ENCODE measurements at places on chromosomes 5 and 9.
A peak's percentile ranks its signal among the peaks of the same experiment; 100 is the strongest.

- DNase-seq = no peak
Observed at GRCh38 chr9:126343271-126343700, 16.7 kb downstream of the MVB12B start.

DNA sequence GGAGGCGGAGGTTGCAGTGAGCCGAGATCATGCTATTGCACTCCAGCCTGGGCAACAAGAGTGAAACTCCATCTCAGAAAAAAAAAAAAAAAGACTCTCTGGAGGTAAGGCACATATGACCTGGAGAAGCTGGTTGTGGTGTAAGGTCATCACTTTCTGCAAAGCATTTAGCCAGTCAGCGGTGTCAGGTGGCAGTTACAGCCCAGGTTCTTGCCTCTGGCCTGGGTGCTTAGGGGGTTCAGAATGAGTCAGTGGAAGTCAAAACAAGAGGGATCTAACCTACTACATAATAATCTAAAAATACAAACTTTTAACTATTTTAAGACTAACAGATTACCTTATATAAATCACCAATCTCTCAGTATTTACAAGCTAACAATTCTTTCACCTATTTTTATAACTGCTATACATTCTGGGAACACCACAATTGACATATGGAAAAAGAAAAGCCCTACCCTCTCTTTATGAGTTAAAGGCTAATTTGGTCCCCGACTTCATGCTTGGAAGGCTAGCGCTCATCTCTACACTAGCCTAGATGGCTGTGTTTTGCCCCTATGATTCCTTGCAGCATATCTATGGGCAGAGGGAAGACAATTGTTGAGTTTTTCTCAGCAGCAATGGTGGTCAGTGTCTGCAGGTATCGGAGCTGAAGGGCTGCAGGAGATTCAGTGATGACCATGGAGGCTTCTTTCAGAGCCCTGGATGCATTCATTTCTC, 29.2 kb downstream of the STOM start:
- DNase-seq = peak; percentile 46

GRCh38 chr9:131270171-131271015, 5.9 kb downstream of the FAM78A start:
- peak; percentile 73 for DNase-seq

GRCh38 chr5:96671441-96671840, 9.3 kb downstream of the CAST start:
- DNase-seq = no peak

GRCh38 chr5:3843706-3844105, 248.1 kb downstream of the IRX1 start:
- no peak for DNase-seq

- DNase-seq = no peak
Observed at GRCh38 chr5:1295650-1296037, 776 bp upstream of the TERT start.

DNA sequence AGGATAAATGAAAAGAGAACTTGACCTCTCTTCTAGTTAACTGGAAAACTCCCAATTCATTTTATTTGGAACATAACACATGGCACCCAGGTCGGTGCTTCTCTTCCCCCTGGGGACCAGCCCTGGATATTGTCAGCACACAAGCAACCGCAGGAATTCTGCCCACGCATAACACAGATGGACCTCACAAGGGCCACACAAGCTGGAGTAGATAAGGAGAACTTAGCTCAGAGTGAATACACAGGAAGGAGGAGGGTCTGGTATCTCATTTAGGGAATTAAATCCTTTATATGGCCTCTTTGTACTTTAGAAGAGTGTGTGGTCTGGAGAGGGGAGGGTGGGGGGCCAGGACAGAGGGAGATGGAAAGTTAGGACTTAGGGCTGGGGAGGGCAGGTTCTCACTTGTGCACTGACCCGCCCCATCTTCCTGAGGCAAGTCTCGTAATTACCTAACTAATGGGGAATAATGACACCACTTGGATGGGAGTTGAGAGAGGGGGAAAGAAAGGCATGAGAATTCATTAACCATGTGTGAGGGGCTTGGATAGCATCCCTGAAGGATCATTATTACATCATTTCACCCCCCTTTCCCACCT, 341.2 kb upstream of the WWC1 start:
- DNase-seq = no peak

DNA sequence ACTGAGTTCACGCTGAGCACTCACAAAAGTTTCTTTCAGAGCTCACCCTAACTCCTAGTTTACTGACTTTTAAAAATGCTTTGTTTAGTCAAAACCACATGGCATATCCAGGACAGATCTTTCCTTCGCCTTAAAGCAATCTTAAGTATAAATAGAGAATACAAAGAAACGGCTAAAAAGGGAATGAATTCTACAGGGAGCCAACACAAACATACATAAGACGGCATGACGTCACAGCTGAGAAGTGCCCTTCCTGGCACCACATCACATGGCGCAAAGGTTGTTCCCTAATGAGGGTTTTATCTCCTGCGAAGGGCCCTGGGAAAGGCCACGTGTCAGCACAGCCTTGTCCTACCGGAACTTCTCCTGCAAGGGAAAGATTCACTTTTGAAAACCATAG, 141.3 kb downstream of the IRX1 start:
- DNase-seq = no peak

DNA sequence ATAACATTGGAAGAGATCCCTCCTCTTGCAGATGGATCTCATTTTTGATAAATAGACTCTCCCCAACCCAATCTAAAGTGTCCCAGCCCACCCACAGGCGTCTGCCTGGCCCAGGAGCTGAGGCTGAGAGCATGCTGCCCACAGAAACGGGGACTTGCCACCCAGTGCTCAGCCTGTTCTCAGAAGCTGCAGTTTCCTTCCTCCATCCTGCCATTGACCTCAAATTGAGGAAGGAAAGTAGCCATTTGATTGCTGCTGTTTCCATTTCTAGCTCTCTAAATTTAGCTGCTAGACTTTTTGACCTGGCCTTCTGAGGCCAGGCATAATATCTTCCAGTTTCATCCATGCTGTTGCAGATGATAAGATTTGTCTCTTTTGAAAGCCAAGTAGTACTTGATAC, 31.1 kb upstream of the FRMD3 start:
- no peak for DNase-seq

- no peak for DNase-seq
Observed at GRCh38 chr9:90864779-90865178, 63.2 kb downstream of the SYK start.

DNA sequence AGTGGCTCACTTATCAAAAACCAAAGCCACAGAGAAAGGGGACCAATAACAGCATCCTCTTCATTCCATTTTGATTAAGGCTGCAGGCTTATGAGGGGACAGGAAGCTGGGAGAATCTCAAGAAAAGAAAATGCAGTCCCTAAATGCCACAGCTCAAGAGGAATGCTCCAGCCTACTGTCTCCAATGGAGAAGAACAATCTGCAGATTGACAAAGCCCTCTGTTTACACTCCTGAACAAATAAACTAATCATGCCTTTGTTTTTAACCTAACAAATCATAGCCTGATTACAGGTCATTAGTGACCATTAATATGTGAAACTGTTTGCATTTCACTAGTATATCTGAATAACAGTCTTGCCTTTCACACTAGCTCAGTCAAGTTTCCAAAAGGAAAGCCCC, 26.5 kb downstream of the PPP2R2B start:
- DNase-seq = no peak

GRCh38 chr9:120402741-120403542, 177.0 kb downstream of the CDK5RAP2 start:
- DNase-seq = peak; percentile 46

Measured in activated CD4-positive, alpha-beta T cell treated with anti-CD3 and anti-CD28 coated beads, Interleukin-2, Interleukin-4, amounts not matched to agents 100 ng/mL and 50 ng/mL, durations not matched to agents 16 hours and 8 hours (primary cell).